ENCODE measurements at places on chromosomes 11 and 22.

GRCh38 chr22:27533105-27533745, 268.3 kb downstream of the MN1 start:
- DNase-seq = no peak

DNA sequence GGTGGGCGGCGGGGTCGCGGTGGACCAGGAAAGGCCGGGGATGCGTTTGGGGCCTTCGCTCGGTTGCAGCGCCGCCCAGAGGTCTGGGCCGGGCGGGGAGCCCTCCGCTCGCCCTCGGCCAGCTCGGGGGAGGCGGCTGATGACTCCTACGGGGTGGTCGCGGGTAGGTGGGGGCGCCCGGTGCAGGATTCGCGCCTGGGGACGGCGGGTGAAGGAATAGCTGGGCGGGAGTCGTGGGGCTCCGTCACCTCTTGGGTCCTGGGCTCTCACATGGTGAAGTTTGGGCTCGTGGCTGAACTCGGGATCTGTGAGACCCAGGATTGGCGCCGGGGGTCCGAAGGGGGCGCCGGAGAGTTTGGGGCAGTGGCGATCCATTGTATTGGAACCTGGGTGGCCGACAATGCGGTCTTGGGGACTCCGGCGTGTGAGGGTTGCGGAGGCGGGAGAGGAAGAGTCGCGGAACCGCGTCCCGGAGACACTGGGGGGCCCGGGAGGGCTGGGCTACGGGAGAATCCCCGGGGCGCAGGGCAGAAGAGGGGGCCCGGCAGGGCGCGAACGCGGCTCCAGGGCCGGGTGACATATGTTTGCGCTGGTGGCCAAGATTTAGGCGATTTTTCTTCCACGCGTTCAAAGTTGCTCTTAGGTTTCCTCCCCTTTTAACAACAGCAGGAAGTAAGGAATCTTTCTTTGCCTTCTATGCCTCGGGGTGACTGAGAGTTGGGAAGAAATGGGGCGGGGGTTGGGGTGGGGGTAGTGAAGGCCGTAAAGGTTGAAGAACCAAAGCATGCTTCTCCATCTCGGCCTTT, 935 bp downstream of the QSER1 start:
- no peak for DNase-seq

DNA sequence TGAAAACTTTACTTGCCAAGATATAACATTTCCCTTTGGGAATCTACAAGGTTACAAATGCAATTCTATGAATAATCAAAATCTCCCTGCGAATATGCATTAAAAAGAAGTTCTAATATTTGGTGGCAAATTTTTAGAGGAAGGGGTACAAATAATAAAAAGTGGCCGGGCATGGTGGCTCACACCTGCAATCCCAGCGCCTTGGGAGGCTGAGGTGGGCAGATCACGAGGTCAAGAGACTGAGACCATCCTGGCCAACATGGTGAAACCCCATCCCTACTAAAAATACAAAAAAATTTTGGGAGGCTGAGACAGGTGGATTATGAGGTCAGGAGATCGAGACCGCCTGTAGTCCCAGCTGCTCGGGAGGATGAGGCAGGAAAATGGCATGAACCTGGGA, 47.0 kb downstream of the ZNF280B start:
- DNase-seq = no peak

DNA sequence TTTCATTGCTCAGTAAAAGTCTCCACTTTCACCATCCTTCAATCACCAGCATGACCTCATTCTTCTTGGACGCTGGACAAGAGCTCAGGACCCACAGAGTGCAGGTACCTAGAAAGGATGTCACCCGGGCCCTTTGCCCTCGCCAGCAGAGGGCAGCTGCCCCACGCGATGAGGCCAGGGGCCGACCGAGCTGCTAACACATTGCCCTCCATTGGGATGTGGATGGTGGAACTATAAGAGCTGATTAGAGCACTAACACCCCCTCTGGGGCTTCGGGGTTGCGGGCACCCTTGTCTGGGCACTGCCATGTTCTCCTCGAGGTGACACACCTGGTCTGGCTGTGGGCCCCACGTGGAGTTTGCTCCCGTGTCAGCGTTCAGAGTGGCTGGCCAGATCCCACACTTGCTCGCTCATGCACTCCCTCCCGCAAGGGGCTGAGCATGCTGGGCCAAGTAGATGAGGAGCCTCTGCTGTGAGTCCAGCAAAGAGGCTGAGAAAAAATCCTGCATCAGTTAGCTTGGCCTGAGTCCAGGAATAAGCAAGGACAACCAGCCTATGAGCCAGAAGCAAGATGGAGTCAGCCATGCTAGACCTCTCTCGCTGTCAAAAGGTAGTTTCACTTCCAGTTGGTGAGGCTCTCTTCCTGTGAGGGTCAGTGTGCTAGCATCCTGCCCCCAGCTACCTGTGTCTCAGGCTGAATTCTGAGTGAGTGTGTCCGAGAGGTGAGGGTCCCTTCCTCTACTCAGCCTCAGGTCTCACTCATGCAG, 9.8 kb downstream of the KRTAP5-6 start:
- DNase-seq = no peak

DNA sequence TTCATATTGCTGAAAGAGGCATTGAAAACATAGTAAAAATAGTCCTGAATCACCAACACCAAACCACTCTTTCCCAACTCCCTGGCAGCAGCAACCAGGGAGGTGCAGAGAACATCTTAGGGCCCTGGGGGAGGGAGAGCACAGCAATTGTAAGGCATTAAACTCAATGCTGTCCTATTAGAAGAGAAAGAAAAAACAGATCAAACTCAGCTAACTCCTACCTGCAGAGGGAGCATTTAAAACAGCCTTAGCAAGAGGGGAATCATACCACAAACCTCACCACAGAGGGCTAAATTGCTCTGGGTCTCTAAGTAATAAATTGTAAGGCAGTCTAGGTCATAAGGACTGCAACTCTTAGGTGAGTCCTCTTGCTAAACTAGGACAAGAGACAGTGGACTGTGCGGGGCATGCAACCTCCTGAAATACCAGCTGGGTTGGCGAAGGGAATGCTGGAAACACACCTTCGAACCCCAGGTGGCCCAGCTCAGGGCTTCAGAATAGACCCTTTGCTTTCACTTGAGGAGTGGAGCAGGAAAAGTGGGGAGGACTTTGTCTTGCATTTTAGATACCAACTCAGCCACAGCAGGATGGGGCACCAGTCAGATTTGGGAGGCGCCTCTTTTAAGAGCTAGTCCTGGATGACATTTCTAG, 697.1 kb upstream of the FAT3 start:
- no peak for DNase-seq

DNA sequence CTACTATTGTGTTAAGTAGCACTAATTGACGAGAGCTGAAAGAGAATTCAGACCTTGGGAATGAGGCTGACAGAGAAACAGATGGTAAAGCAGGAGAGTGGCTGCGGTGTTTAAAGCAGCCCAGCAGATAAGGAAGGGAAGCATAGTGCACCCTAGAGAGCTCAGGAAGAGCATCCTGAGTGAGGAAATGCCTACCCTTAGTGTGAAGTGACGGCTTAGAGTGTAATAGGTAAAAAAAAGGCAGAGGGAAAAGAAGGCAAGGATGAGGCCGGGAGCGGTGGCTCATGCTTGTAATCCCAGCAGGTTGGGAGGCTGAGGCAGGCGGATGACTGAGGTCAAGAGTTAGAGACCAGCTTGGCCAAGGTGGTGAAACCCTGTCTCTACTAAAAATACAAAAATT, 22.4 kb upstream of the ETS1 start:
- DNase-seq = no peak

GRCh38 chr11:46335890-46336562, 11.2 kb upstream of the DGKZ start:
- DNase-seq = no peak

GRCh38 chr11:122273476-122274191, 157.6 kb upstream of the BLID start:
- no peak for DNase-seq
